ENCODE measurements at places on chromosomes 3 and 15.

DNA sequence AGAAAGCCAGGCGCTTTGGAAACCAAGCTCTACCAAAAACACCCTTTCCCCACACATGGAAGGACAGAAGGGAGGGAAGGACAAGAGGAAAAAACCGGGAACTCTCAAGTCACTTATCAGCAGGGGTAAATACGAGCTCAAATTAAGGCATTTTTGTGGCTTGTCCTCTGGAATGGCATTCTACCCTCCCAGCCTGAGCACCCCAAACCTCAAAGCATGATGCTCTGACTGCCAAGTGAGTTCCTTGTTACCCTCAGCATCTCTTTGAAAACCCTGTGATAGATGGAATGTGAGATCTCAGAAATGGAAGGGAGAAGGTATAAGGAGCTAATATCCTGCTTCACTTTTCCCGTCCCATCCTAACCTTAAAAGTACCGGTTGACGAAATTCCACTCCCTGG lies 8.1 kb upstream of the CSPG5 start:
- DNase-seq: no peak

GRCh38 chr3:57555306-57555705 lies 768 bp upstream of the PDE12 start:
- no peak for DNase-seq

GRCh38 chr3:50264383-50264963 lies 4.5 kb upstream of the SEMA3B start:
- DNase-seq: no peak

DNA sequence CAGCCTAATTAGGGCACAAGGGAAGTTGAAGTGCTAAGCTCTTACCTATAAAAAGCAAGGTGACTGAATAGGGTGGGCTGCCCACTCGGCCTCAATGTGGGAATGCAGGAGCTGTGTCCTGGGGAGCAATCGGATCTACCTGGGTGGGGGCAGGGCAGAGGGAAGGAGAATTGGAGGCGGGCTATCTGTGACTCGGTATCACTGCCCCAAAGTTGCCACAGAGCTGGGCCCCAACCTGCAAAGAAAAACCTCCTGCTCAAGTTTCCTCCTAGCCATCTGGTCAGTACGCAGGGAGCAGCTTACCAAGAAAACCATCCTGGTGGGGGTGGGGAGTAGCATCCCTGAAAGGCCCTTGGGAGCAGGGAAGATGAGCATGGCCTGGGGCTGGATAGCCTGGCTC lies 10.7 kb downstream of the CIB2 start:
- no peak for DNase-seq

DNA sequence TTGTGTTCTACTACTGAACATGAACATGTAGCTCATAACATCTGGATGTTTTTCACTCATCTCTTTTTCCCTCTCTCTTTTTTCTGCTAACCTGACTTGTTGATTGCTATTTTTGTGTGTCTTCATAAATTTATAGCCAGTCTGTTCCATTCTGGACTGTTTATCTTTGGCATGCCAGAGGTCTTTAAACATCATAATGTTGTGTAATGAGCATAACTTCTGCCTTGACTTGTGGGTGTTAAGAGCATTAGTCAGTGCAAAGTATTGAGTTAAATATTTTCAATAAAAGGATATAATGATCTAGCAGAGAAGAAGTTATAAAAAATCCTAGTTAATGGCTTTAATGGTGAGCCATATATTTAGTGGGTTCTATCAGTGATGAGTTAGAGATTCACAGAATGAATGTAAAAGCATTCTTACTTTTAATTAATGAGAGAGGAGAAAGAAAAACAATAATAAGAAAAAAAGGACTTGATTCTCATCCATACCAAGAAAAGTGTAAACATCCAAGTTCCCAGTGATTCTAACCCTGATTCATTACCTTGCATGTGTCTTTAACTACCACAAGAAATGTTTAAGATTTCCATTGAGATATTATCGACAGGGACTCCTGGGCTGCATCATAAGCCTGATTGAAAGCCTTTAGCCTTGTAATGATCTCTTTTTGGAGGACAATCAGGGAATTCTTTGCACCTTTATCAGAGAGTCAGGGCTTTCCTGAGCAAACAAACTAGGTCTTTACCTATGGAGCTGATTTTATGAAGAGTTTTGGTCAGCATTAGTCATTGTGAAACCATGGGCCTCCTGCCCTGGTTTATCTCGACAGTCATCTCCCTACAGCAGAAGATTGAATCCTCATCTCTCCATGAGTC lies 22.9 kb downstream of the MITF start:
- DNase-seq: no peak

GRCh38 chr3:33491721-33492120 lies 51.5 kb upstream of the UBP1 start:
- no peak for DNase-seq

DNA sequence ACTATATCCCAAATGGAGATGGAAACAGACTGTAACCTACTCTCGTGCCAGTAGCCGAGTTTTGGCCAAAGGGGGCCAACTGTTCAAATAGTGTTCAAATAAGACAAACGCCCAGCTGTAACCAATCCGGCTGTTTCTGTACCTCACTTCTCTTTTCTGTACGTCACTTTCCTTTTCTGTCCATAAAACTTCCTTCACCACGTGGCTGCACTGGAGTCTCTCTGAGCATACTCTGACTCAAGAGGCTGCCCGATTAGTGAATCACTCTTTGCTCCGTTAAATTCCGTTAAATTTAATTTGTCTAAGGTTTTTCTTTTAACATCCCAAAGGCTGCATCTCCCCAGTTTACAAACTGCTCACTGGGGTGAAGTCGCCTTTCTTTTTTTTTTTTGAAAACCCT lies 219.2 kb upstream of the P2RY1 start:
- no peak for DNase-seq

- no peak for DNase-seq
Observed at GRCh38 chr15:88874684-88875083, 20.7 kb downstream of the HAPLN3 start.

DNA sequence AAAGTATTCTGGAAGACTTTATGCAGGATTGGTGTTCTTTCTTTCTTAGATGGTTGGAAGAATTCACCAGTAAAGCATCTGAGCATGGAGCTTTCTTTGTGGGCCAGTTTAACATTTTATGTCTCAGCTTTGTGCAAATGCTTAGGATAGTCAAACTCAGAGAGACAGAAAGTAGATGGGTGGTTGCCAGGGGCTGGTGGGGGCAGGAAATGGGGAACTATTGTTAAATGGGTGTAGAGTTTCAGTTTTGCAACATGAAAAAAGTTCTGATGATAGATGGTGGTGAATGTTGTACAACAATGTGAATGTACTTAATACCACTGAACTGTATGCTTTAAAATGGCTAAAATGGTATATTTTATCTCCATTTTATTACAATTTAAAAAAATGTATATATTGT lies 24.8 kb downstream of the SPCS1 start:
- no peak for DNase-seq

DNA sequence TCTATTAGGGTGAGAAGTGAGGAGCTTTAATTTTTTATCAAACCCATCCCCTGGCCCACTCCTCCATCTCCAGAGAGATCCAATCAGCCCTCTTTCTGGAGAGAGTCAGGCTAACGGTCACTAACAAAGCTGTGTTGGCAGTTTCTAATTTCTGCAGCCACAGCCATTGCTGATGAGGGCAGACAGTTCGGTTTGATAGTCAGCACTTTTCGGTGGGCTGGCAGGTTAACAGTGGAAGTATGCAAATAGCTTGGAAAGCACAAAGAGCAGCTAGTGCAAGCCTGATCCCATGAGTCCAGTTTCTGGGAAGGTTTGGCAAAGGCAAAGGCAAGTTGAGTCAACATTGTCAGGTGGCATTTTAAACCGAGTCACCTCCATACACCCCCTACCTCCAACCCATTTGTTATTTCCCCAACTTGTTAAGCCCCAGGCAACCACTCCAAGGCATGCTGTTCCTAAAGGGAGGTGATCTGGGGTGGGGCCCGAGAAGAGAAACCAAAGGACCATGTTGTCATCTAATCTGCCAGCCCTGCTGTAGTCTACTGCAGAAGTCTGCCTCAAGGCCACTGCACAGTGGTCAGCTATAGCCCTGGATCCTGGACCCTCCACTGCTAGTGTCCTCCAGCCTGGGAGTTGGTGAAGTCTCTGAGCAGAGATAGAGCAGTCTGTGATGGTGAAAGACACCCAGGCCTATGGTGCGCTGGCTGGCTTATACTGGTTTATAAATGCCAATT lies 1.7 kb downstream of the CCR1 start:
- no peak for DNase-seq

DNA sequence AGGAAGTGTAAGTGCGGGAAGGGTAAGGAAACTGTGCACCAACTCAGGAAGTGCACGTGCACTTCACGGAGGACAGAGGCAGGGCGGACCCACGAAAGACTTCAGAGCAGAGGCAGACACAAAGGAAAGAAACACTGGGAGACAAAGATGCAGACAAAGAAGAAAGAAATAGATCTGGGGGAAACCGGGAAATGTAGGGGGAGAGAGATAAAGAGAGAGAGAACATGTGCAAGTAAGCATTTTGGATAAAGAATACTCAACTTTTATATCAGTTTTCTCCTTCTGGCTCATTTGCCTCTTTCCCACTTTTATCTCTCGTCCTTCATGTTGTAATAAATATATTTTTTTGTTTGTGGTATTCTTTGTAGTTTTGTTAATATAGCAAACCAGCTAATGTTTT lies 204.2 kb downstream of the WDR72 start:
- DNase-seq: no peak

GRCh38 chr15:88974392-88974791 lies 61.2 kb upstream of the MFGE8 start:
- no peak for DNase-seq

DNA sequence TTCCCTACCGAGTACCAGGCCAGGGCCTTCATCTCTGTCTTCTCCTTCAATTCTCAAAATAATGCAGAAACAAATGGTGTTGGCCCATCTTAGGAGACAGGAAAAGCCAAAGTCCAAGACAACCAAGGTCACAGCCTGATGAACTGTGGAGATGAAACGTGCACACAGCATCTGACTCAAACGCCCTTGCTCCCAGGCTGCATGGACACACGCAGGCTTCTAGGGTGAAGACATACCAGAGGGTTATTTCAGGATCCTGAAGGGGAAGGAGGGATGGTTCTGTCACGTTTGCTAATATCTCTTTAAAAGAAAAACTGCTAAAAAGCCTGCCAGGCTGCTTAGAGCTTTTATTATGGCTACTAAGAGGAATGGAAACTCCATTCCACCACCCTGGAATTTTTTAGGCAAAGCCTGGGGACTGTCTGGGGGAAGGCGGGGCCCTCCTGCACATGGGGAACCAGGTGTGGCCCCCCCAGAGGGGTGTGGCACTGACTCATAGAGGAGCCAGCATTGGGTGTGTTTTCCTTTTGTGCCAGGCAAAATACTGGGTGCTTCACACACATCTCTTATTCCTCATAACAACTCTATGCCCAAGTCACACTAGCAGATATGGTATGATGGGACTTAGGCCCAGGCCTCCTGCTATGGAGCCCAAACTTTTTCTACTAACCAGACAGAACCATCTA lies 62.9 kb downstream of the UMPS start:
- no peak for DNase-seq

DNA sequence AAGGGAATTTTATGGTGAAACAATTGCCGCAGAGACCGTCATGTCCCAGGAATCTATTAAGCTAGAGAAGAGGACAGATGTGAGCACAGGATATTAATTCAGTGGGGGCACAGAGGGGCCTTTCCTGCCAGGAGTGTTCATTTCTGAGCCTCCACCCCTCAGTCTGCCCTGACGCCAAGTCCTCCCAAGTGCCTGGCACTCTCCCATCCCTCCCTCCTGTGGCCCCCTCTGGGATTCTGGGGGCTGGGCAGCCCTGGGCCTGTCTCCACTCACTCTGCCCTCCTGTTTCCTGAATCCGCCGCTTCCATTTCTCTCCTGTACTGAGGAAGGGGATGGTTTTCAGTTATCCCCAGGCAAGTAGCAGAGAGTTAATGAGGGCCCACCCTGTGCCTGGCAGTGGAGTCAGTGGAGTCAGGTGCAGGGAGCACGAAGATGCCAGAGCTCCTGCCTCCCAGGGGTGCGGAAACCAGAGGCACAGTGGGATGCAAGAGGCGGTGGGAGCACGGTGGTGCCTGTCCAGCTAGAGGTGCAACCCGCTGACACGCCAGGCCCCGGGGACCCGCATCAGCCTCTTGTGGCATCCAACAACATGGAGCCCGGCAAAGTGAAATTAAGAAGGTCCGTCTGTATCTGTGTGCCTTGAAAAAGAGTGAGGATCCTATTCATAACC lies 212.5 kb downstream of the XXYLT1 start:
- DNase-seq: no peak

GRCh38 chr3:39727415-39727814 lies 82.0 kb upstream of the MYRIP start:
- no peak for DNase-seq

GRCh38 chr15:38758043-38758442 lies 193.4 kb upstream of the RASGRP1 start:
- DNase-seq: no peak

GRCh38 chr15:93719921-93720351 lies 511.4 kb upstream of the MCTP2 start:
- DNase-seq: no peak

GRCh38 chr15:80473286-80474223 lies 69.4 kb downstream of the ARNT2 start:
- DNase-seq: no peak

DNA sequence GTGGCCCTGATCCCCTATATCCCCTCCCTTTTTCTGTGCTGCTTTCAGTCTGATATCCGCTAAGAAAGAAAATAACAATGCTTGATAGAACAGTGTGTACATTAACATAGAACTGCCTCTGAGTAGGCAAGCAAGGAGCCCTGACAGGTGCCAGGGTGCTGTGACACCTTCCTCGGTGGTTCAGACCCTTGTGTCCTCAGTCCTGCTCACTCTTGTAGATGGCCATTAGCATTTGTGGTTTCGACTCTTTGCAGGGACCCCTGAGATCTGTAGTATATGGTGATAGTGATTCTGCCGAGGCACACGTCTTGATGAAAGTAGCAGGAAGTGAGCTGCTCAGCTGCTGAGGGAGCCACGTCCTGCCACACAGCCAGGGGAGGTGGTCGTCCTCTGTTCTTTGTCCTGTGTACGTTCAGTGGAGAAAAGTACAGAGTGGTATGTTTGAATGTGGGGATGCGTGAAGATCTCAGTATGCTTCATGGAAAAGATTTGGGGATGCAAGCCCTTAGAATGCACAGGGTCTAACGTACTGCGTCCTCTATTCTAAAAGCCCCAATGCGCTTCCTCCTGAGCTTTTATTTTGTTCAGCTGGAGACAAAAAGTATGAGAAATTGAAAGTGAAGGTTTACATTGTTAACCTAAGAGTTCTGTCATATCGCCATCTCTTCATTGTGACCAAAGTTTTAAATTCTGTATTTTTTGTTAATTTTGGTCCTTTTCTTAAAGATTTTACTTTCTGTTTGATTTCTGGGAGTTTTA lies 35.4 kb downstream of the PXYLP1 start:
- no peak for DNase-seq

DNA sequence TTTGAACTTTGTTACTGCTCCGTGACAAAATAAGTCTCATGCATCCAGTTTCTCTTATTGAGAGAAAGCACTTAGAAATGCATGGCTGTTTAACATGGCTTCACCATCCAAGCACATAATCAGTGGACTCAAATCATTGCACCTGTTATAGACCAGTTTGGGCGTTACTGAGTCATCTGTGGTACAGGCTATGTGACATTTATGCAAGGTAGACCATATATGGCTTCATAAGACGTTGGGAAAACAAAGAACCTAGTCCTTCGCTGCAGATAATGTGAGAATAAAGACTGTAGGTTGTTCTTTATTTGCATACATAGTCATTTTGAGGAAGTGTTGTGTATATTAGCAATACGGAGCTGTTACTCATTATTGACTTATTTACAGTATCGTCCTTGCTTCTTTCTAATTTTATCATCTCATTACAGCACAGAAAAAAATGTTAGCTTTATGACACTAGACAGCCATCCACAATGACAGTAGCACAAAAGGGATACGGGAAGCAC lies 374.7 kb downstream of the IL5RA start:
- no peak for DNase-seq

- DNase-seq: no peak
Observed at GRCh38 chr3:158713094-158713499, 19.2 kb downstream of the RARRES1 start.

Data from stimulated activated CD4-positive, alpha-beta T cell treated with anti-CD3 and anti-CD28 coated beads, Interleukin-4, amount 100 ng/mL, for 4 hours (primary cell).